ENCODE measurements at places on chromosomes 12 and 14.

DNA sequence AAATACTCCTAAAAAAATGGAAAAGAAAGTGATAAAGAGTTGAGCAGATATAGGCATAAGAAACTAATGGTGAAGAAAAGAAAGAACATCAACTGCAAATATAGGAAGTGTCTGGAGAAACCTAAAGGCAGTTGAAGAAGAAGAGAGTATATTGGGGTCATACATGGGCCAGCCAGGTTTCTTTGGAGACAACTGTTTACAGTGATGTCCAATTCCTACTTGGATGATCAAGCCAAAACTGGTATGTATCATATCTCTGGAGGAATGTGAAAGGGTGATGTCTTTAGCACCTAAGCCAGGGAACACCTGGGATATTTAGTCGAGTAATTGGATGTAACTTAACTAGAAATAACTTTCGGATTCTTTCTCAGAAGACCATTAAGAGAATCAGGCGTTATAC lies 129.3 kb upstream of the FLRT2 start:
- DNase-seq, result no peak

GRCh38 chr14:78254911-78255461 lies 84.8 kb downstream of the NRXN3 start:
- peak; percentile 4 for DNase-seq

DNA sequence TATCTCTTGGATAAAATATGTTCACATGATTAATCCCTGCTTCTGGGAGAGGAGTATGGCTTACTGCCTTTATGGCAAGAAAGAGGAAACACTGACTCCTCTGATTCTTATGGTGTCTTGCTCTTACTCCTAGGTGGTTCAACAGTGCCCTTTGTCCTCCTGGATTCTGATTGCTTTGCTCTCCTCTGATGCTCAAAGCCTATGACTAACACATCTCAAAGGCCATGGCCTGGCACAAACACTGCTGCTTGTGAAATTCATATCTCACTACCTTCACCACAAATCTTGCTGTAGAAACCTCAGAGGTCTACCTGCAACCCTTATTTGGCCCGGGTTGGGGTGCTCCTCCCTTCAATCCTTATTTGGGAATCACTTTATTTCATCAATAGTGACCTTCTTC lies 217.2 kb downstream of the C12orf50 start:
- DNase-seq, result peak; percentile 84

GRCh38 chr14:94690486-94690885 lies 78.3 kb downstream of the SERPINA3 start:
- no peak for DNase-seq

DNA sequence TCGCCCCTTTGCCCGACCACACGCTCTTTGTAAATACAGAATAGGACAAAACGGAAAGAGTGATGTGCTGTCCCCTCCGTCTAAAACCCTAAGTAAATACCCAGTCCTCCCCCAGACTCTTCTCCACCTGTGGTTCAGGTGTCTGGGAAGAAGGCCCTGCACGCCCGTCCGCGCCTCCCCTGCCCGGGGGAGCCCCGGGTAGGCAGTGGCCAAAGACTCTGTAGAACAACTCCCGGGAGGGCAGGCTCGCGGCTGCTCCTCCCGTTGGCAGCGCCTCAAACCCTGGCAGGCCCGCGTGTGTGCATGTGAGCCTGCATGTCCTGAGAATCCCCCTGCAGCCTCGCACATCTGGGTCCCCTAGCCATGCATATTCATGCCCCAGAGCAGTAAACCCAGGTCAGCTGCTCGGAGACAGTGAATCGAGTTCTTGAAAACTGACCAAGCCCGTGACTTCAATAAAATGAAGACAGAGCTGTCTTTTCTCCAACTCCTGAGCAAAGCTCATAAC lies 165.8 kb downstream of the MON2 start:
- peak; percentile 24 for DNase-seq

GRCh38 chr14:94659901-94660300 lies 47.7 kb downstream of the SERPINA3 start:
- no peak for DNase-seq

- DNase-seq, result no peak
These were observed 129.8 kb downstream of the ACSS3 start for GRCh38 chr12:81207664-81208063.

DNA sequence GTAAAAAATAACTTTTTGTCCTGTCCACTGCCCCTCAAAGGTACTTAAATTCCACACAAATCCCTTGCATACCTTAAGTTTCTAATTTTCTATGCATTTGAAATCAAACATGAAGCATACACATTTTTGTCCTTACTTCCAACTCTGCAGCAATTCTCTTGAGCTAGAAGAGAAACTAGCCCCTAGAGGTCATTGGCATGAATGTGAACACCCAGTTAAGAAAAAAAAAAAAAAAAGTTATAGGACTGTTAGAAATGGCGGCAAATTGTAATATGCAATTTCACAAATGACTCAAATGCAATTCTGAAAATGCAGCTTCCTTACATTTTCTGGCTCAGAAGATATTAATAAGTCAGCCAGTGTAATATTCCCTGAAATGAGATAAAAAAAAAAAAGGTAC lies 4.6 kb upstream of the ESR2 start:
- no peak for DNase-seq

DNA sequence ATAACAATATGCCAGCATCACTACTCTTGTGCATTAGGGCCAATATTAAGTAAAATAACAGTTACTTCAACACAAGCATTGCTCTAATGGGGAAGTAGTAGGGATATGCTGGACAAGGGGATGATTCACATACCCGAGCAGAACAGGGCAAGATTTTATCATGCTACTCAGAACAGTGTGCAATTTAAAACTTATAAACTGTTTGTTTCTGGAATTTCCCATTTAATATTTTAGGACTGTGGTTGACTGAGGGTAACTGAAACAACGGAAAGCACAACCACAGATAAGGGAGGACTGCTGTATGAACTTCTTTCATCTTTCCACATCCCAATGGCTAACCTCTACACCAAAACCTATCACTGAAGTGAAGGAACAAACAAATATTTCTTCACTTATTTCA lies 36.8 kb downstream of the SARNP start:
- DNase-seq, result peak; percentile 71

DNA sequence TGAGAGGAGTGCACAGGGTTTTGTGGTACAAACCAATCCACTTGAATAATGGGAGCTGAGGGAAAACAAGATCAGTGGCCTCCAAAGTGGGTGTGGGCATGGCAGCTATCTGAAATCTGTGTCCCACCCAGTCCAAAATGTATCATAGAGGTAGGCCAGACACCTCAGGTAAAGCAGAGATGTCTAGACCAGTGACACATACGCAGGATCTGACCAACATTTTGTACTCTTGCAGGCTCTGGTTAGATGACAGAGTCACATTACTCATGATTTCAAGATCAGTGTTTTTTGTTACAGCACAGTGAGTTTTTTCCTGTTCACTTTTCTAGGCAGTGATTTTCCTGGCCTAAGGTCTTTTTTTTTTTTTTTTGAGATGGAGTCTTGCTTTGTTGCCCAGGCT lies 211.8 kb downstream of the PCNX1 start:
- DNase-seq, result peak; percentile 55

DNA sequence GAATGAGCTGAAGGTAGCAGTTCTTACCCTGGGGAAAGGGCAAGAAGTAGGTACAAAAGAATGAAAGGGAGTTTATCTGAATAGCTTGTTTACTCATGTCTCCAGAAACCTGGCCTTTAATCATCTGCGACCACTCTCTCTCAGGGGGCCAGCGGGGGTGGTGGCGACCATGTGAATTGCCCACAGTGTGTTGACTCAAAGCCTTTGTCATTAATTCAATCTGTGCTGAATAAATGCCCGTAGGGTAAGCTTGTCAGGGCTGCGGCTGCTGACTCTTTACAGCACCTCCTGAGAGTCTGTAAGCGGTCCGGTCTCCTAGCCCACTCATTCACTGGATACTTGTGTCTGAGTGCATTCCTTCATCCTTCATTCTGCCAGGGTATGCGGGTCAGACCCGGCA lies 874.4 kb downstream of the SLC6A15 start:
- DNase-seq, result no peak

- no peak for DNase-seq
These were observed 40.0 kb downstream of the BTG1 start for GRCh38 chr12:92105676-92106075.

DNA sequence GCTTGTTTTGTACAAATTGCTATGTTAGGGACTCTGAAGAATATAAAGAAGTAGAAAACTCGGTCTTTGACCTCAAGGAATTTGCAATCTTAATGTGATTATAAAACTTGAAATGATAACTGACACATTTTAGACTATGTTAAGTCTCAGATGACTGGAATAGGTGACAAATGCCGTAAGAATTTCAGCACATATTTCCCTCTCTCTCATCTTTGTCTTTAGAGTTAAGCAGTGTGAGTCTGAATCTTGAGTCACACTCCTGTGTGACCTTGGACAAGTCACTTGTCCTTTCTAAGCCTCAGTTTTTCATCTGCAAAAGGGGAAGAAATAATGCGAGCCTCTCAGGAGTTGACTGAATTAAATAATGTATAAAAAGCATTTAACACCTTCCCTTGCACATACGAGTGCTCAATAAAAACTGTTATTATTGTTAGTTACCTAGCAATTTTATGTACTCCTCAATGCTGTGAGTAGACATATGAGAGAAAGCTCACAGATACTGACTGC lies 103.7 kb downstream of the DYRK2 start:
- peak; percentile 54 for DNase-seq

DNA sequence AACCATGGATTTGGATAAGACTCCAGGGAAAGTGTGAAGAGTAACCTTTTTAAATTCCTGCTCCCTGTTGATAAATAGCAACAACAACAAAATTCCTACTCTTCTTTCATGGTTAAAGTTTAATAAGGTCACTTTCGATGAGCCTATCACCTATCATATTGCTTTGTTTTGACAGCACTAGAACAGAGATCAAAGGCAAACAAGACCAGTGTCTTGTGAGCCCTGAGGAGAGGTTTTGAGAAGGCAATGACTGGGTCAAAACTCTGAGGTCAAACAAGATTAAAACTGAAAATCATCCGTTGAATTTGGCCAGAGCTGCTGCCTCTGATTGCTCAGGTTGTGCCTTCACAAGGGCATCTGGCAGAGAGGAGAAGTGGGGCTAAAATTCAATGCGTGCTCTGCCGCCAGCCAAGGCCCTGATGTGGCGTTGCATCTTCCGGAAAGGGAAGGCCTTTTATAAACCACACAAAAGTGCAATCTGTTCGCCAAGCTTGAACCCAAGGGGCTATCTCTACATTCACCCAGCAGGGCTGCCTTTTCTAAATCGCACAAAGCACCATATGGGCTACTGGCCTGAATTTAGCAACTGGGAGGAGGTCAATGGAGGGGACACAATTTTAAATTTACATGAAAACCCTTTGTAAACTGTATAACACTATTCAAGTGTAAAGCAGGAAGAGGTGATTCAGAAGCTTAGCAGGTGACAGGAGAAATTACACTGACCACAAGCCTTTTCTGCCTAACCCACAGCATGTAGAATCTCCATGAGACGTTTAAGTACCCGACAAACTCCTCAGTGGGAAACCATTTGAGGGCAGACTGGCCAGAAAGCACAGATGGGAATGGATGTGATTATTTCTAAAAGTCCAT lies 140.8 kb downstream of the DAD1 start:
- peak; percentile 28 for DNase-seq

- peak; percentile 48 for DNase-seq
These were observed 6.1 kb downstream of the RAPGEF3 start for GRCh38 chr12:47752552-47752951.

DNA sequence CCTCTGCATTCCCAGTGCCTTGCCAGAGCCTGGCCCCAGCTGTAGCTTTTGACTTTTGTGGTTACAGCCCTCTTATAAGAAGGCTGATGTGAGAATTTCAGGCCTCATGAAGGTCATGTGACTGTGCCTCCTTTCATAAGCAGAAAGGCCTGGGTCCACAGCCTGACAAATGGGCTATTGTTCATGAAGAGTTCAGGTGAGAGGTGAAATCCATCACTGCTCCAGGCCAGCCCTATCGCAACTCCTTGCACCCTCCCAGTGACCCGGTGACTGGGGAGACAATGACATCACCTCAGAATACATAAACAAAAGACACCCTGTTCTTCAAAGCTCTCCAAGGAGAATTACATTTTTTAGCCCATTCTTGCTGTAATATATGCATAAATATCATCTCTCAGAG lies 321.5 kb downstream of the PCNX1 start:
- DNase-seq, result peak; percentile 62

GRCh38 chr12:14907953-14908352 lies 22.3 kb upstream of the MGP start:
- DNase-seq, result no peak

- peak; percentile 58 for DNase-seq
These were observed 2.5 kb downstream of the SLC38A1 start for GRCh38 chr12:46266382-46266791.

- DNase-seq, result peak; percentile 17
These were observed 106.1 kb upstream of the RFLNA start for GRCh38 chr12:124188561-124189405.

DNA sequence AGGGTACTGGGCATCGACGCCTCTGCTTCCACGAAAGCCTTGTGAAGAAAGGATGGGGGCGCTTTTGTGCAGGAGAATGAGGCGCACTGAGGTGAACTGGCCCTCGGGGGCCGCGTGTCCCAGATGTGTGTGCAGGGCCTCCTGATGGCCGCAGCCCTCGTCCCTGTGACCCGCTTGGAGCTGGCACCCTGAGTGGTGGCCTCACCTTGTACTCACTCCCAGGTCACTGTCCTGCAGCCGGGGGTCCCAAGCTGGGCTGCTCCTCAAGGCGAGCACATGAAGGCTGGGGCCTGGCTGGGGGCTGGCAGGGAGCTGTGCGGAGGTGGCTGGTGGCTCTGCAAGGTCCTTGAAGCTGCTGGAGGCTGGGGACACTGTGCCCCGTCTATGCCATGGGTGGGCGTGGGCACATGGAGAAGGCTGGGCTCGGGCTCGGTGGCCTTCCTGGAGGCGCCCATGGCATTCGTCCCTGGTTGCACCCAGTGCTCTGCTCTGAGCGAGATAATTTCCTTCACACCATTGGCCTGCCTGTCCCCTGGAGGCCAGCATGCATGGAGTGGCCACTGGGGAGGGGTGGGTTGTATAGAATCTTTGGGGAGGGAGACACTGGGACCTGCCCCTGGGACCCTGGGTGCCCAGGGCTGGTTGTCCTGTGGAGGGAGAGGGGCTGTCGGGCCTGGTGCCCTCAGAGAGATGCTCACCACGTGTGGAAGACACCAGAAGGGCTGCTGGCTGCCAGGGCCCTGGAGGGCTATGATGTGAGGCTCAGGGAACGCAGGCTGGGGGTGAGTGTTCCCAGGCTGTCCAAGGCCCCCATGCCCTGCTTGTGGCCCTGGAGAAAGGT lies 79.3 kb downstream of the TMEM121 start:
- no peak for DNase-seq

DNA sequence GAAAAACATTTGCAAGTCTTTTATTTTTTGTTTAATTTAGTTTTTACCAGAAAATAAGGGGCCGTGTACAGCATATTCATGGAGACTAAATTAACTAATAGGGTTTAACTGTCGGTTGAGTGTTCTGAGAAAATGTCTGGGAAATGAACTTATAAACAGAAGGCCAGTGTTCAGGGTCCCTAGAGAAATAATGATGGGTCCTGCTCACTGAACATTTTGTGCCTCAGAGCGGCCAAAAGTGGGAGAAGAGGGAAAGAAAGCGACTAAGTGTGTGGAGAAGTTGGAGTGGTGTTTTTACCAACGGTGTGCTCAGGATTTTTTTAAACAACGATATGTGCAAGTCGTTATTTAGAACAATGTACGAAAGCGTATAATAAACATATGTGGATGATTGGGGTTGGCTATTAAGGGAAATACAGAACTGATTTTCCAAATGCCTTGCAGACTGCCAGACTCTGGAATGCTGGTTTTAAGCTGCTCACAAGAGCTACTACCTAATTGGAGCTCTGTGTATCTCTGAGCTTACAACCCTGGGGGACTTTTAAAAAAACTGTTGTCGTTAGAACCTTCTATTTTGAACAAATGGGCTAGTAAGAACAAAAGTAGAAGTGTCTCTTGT lies 166.7 kb downstream of the SLC38A4 start:
- peak; percentile 40 for DNase-seq

Measured in iris pigment epithelial cell (primary cell).